Hindlimb muscle (tissue), 1 donor: ENCODE measurements at places on chromosomes 7 and 10.
A peak's percentile ranks its signal among the peaks of the same experiment; 100 is the strongest.

DNA sequence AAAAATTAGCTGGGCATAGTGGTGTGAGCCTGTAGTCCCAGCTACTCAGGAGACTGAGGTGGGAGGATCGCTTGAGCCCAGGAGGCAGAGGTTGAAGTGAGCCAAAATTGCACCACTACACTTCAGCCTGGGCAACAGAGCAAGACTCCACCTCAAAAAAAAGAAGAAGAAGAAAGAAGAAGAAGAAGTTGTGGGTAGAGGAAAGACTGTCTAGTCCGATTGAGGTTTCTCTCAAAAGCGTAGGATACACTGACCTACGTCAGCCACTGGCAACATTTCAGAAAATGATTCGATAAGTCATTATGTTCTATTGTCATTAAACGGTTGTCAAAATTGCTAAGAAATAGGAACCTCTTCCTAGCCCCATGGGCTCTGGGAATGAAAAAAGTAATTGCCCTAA lies 22.3 kb upstream of the RHBDD2 start:
- no peak for DNase-seq

- DNase-seq = no peak
These were observed 73.5 kb downstream of the SAMD9 start for GRCh38 chr7:93044147-93044810.

- no peak for DNase-seq
These were observed 45.0 kb upstream of the AGBL3 start for GRCh38 chr7:134941185-134941900.

DNA sequence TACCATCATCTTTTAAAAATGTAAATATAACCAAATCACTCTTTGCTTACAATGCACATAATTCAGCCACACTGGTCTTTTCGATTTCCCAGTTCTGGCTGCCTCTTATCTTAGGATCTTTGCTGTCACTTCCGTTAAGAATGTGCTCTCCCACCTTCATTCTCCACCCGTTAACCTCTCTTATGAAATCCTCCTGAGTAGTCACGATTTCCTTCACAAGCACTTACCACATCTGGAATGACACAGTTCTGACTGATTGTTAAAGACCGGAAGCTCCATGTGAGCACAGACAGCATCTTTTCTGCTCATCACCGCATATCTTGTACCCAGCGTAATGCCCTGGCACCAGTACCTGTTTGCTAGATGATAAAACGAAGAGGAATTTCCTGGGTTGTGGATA lies 84.3 kb downstream of the CUL2 start:
- no peak for DNase-seq

GRCh38 chr7:27148031-27148755 lies 619 bp upstream of the HOXA6 start:
- no peak for DNase-seq

- DNase-seq = no peak
These were observed 61.5 kb downstream of the FZD1 start for GRCh38 chr7:91325726-91326125.

DNA sequence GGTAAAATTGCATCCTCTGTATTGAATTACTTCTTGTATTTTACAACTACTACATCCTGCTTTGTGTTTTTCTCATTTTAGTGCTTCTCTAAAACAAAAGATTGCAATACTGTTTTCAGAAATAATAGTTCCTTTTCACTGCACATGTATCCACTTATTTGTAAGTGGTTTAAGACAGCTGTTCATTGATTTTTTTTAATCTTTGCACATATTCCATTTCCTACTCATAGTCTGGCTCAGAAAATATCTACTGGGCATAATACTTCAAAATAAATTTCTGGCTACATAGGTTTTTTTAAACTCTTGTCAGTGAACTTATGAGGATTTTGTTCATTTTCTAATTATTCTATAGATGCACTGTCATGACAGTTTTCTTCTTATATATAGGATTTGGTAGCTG lies 54.8 kb downstream of the SND1 start:
- no peak for DNase-seq

GRCh38 chr7:115229401-115230105 lies 307.7 kb downstream of the MDFIC start:
- no peak for DNase-seq

GRCh38 chr10:118045158-118045836 lies 1.4 kb downstream of the RAB11FIP2 start:
- DNase-seq = no peak

DNA sequence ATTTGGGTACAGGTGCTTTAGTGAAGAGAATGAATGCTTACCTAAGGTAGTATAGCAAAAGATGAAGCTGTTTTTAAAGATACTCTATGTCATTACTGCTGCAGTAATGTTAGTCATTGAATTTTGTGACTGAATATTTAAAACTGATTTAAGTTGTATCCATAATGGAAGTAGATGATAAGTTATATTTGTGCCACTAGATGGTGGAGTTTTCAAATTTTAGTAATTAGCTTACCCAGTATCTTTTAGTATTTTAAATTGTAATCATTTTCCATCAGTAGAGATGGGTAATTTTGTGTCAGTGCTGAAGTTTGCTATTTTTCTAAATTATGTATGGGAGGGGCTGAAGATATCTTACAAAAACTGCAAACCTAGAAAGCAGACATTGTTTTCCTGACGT lies 25.2 kb downstream of the HBP1 start:
- no peak for DNase-seq

- no peak for DNase-seq
These were observed 35.4 kb upstream of the ZNF107 start for GRCh38 chr7:64630496-64630895.

- no peak for DNase-seq
These were observed 45.8 kb downstream of the NRF1 start for GRCh38 chr7:129657363-129657762.

- no peak for DNase-seq
These were observed 52.2 kb upstream of the INHBA start for GRCh38 chr7:41755096-41755495.

- DNase-seq = no peak
These were observed 823.0 kb downstream of the REEP3 start for GRCh38 chr10:64344211-64344610.

- DNase-seq = no peak
These were observed 82.4 kb upstream of the SDK1 start for GRCh38 chr7:3218411-3219225.

DNA sequence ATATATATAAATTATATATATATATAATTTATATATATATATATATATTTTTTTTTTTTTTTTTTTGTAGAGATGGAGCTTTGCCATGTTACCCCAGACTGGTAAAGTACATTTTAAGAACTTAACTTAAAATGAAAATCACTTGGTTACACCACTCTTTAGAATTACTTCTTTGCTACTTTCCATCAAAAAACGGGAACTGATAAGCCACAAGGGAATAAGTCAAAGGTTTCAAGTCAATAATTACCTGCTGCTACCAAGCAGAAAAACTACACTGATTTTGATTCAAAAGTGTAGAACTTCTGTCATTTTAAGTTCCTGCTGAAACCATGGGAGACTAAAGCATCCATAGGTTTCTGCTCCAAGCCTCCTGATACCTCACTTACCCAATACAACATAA lies 12.2 kb downstream of the PPA1 start:
- no peak for DNase-seq

- peak; percentile 63 for DNase-seq
These were observed 911 bp upstream of the HNRNPH3 start for GRCh38 chr10:68330852-68331454.

DNA sequence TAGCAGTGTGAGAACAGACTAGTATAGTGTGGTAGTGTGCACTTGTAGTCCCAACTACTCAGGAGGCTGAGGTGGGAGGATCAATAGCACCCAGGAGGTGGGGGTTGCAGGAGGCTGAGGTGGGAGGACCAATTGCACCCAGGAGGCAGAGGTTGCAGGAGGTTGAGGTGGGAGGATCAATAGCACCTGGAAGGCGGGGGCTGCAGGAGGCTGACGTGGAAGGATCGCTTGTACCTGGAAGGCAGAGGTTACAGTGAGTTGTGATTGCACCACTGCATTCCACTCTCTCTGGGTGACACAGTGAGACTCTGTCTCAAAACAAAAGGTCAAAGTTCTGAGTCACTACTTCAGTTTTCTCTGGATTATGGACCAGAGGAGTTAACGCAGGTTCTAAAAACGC lies 22.6 kb upstream of the DIP2C start:
- no peak for DNase-seq

DNA sequence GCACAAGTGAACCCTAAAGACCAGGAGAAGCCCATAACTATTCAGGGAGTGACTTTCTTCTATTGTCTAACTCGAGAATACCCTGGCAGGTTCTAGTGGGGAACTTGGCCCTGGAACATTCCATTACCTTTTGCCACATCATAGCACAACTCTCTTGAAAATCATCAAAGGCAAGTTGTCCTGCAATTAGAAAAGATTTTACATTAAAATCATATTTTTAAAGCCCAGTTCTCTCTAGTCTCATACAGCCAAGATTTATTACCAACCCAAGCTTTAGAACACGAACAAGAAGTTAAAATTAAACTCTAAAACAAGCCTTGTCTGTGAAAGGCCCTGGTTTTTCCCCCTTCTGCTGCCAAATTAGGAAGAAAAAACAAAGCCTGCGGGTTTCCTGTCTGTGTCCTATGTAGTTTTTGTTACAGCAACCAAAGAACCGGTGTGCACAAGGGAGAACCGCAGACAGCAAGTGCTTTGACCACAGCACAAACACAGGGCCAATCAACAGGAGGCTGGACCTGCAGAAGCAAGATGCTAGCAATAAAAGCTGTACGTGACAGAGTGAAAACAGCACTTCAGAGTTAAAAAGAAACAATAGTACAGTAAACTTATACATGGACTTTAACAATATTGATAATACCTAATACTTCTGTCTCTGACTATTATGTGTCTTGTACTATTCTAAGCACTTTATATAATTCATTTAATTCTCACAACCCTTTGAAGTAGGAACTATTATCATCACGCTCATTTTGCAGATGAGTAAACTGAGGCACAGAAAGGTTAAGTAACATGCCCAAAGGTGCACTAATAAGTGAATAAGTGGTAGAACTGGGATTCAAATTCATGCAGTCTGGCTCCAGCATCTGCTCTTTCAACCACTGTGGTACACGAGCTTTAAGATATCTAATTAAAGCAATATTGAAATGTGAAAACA lies 65.8 kb downstream of the STK17A start:
- peak; percentile 13 for DNase-seq

- DNase-seq = no peak
These were observed 6.0 kb downstream of the IL15RA start for GRCh38 chr10:5971315-5971832.

DNA sequence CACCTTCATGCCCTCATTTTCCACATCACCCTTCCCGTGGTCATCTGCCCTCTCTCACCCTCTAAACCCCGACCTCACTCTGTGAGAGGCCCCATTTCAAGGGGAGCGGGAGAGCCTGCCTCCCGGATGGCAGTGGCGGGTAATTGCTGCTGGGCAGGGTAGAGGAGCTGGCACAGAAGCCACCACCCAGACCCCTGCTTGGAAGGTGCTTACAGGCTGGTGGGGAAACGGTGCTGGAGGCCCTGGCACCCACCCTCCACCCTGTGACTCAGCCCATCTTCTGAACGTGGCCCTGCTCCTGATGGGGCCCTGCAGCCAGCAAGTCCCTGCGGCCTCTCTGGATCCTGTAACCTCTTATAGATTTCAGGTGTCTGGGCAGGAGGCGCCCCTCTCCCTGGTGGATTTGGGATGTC lies 10.6 kb upstream of the PWWP2B start:
- DNase-seq = no peak

DNA sequence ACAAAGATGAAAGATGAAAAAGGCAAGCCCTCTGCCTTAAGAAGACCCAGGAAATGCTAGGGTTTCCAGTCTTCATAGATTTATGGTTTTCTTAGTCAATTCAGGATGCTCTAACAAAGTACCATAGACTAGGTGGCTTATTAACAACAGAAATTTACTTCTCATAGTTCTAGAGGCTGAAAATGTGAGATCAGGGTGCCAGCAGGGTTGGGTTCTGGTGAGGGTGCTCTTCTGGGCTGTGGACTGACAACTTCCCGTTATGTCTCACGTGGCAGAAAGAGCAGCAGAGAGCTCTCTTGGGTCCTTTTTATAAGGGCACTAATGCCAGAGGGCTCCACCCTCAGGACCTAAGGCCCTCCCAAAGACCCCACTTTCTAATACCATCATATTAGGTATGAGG lies 23.7 kb downstream of the ELMO1 start:
- DNase-seq = no peak

GRCh38 chr10:92238586-92239098 lies 52.2 kb downstream of the CPEB3 start:
- DNase-seq = peak; percentile 17

GRCh38 chr10:43350156-43350555 lies 21.3 kb upstream of the FXYD4 start:
- no peak for DNase-seq

DNA sequence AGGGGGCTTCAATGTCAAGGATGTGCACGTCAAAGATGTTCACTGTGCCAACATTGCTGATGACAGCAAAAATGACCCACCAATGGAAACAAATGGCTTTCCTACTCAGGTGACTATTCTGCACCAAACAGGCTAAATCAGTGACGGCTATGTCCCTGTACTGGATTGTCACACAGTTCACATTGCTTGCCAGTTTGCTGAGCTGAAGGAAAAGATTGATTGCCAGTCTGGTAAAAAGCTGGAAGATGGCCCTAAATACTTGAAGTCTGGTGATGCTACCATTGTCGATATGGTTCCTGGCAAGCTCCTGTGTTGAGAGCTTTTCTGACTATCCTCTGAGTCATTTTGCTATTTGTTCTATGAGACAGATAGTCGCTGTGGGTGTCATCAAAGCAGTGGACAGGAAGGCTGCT lies 202.2 kb upstream of the ETV1 start:
- DNase-seq = no peak

DNA sequence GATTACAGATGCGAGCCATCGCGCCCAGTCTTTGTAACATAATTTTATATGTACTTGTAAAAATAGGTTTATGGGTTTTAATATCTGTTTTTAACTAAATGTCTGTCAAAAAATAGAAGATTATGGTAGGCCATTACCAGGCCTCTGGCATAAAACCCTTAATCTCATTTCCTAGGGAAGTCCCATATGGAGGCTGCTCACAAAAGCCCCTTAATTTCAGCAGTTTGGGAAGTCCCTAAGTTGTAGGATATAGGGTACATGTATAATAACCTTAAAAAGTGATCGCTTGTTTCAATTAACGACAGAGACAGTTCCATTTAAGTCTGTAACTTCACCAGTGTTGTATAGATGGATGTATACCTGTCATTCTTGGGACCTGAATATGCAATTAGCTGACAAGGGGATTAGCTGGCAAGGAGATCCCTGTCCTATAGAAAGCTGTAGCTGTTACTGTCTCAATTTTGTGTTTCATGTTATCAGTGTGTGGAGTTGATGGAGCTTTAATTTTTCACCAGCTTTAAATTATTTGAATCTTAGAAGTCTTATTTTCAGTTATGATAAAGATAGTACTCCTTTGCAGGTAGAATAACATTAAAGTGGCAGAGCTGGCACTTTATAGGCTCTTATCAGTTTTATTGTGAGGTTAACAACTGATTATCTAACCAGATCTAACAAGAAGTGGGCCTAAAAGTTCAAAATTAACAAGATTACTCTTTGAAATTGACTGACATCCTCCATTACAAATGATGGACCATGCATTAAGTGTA lies 10.5 kb downstream of the TRIM24 start:
- no peak for DNase-seq
